ENCODE measurements at places on chromosomes 11 and 22.
A peak's percentile ranks its signal among the peaks of the same experiment; 100 is the strongest.

- no peak for DNase-seq
These were observed 1.7 kb upstream of the SPINDOC start for GRCh38 chr11:63811522-63811921.

- no peak for DNase-seq
These were observed 74.2 kb downstream of the ALX4 start for GRCh38 chr11:44235765-44236201.

DNA sequence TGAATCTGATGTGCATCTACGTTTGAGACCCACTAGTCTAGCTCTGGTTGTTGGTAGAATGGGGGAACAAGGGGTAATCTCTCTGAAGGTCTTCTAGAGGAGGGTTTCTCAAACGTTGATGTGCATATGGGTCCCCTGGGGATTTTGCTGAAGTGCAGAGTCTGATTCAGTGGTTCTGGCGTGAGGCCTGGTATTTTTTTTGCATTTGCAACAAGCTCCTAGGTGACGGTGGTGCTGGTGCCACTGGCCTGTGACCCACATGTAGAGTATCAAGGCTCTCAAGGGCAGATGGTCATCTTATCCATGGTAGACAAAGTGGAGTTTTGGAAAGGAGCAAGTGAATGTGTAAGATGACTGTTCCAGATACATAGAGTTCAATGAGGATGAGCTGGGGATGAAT lies 97.1 kb downstream of the CEP164 start:
- DNase-seq, result peak; percentile 37

GRCh38 chr11:5071799-5072198 lies 2.4 kb downstream of the OR52E1 start:
- no peak for DNase-seq

GRCh38 chr11:12100841-12101242 lies 9.5 kb upstream of the MICAL2 start:
- peak; percentile 70 for DNase-seq
